CD8-positive, alpha-beta T cell (primary cell): ENCODE measurements at places on chromosomes 4 and X.

DNA sequence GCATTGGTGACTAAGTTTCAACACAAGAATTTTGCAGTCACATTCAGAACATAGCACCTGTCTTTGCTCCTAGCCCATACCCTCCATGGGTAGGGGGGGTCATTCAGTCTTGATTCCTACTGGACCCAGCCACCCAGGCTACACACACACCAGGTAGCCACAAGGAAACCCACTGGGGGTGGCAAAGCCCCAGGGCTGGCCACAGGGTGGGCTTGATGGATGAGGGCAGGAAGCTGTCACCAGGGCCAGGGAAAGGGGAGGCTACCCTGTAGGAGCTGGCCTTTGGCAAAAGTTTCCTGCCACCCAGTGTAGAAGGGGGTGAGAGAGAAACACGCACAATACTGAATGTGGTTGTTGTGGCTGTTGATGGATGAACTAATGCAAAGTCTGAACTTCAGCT lies 74.5 kb upstream of the NKX1-1 start:
- no peak for DNase-seq

DNA sequence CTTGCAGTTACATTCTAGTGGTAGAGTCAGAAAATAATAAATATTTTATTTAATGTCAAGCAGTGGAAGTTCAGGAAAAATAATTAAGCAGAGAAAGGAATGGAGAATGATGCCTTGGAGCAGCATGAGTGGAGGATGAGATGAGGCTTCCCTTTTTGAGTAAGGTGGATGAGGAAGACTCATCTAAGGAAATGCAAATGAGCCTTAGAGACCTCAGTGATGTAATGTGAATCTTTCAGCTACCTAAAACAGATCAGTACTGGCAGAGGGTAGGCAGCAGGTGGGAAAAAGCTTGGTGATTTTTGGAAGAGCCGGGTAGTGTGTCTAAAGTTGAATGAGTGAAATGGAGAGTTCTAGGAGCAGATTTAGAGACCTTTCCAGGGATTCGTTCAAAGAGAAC lies 118.2 kb downstream of the GRID2 start:
- DNase-seq, result no peak

GRCh38 chrX:78506248-78506647 lies 152.9 kb downstream of the RTL3 start:
- no peak for DNase-seq

GRCh38 chrX:50719614-50720013 lies 94.4 kb downstream of the SHROOM4 start:
- no peak for DNase-seq

DNA sequence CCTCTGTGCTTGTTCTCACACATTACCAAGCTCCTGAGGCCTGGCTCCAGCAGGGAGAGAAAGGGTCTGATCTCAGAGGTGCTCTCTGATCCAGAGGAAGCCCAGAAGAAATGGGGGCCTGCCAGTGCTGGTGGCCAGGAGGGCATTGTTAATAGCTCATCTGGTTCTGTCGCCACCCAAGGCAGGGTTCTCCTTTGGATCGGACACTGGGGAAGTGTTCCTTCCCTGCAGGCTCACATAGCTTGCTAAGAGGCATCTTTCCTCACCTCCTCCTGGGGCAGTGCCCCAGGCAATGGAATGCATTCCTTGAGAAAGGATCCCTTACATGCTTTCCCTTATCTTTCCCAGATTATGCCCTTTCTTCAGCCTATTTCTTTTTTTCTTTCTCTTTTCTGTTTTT lies 53.8 kb downstream of the RBM47 start:
- DNase-seq, result no peak

DNA sequence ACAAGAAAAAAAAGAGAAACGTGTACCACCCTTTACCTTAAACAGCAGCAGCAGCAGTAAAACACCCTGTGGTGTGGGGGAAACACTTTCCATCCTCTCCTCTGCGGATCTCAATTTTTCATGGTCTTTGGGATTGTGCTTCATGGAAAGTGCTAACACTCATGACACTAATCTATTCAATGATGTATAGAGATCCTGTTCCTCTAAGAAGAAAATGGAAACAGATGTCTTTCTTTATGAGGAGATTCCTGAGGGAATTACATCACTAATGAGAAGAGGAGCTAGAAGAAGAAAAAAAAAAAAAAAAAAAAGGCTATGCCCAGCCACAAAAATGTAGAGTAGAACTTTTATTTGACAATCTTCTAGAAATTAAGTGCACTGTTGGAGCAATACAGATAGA lies 62.9 kb upstream of the NDST3 start:
- no peak for DNase-seq

DNA sequence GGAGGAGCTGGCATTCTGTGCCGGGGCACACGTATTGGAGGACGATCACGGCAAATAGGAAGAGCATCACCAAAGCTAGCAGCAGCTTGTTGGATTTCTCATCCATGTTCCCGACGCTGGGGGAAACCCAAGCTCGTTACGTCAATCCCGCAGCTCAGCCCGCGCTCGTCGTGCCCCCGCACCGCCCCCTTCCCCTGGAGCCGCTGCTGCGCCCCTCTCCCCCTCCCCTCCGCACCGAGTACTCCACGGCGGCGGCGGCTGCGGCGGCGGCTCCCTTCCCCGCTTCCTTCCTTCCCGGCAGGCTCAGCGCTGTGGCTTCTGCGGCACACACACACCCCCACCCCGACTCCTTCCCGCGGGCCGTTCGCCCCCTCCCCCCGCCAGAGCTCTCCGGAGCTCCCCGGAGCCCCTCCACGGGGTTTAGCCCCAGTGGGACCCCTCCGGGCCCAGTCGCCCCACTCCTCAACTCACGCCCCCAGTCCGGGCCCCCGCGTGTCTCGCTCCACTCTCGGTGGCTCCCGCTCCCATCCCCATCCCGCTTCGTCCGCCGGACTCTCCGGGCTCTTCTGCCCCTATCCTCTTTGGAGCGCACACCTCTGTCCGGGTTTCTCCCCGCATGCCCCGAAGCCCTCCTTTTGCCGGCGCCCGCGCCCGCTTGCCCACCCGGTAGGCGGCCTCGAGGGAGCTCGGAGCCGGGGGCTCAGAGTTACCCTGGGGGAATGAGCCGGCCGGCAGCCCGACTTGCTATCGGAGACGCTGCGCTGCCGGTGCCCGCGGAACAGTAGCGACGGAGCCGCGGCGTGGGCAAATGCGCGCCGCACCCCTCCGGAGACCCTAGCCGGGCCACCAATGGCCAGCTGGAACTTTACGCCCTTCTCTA lies 978 bp downstream of the HS6ST2 start:
- DNase-seq, result no peak

DNA sequence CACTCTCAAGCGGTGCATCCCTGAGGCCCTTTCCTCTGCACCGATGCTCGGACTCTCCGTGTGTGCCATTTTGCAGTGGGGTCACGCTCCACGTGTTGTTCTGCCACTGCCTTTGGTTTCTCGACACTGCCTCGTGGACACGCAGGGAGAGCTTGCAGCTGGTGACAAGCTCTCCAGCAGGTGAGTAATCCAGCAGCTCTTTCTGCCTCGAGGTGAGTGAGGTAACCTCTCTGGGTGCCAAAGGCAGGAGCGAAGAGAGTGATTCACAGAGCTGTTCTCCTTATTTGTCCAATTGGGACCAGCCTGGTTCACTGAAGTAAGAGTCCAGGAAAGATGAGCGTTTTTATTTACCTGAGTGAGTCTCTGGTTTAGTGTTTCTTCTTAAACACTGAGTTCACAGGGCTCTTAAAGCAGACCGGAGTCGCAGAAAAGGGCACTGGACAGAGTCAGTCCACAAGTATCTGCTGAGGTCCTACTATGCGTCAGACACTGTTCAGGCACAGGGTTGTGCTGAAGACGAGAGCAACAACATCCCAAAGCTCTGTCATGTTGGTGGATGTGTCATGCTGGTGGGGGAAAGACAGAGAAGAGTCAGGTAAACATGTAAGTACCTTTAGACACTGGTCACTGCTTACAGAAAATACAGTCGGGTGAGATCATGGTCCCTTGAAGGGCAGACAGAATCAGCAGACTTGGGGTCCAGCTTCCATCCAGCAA lies 61.8 kb downstream of the FHDC1 start:
- DNase-seq, result no peak

- no peak for DNase-seq
Measured at GRCh38 chr4:149223659-149224058, 592.0 kb downstream of the IQCM start.

DNA sequence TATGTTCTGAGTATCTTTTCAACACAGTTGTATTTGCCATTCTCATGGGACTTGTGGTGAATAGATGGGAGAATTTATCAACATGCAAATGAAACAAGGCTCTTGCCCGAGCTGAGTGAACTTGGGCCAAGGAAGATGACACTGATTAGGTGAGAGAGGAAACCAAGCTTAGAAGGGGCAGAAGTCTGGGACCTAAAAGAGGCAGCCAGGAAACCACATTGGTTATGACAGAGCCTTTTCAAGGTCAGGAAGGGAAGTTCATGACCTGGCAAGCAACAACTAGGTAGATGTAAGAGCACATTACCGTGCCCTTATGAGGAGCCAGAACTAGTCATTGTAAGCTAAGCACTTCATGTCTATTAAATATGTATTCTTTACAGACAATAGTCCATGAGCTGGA lies 590.3 kb downstream of the PACRGL start:
- no peak for DNase-seq

GRCh38 chrX:124249345-124249744 lies 83.1 kb upstream of the TEX13D start:
- DNase-seq, result no peak

- DNase-seq, result no peak
Measured at GRCh38 chrX:151929126-151929525, 16.4 kb downstream of the MAGEA4 start.

- DNase-seq, result no peak
Measured at GRCh38 chr4:155430895-155431795, 54.4 kb upstream of the MAP9 start.

DNA sequence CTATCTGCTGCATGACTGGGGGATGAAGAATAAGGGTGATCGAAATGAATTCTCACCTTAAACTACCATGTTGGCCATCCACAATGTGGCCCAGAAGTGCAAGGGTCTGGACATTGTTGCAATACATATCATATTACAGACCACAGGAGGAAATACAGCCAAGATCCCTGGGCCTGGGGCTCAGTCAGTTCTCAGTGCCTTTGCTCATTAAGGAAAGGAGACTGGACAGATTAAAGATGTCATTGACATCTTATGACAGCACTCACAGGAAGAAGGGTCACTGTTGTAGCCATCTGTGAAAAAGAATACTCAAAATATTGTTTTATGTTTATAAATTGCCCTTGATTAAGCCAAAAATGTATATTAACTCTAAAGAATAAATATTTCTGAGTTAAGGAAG lies 1345.2 kb downstream of the FSTL5 start:
- DNase-seq, result no peak

DNA sequence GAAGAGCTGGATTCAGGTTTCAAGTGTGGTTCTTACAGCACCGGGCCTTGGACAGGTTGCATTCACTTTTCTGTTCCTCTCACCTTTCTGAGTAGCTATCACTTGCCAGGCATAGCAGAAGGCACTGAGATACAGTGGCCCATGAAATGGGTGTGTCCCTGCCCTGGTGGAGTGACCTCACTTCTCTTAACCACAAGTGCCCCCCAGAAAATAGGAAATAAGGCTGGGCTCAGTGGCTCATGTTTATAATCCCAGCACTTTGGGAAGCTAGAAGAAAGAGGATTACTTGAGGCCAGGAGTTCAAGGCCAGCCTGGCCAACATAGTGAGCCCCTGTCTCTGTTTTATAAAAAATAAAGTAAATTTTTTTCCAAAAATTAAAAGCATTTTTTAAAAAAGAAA lies 101.7 kb upstream of the KIT start:
- DNase-seq, result no peak

- no peak for DNase-seq
Measured at GRCh38 chr4:153676486-153676885, 7.6 kb upstream of the TLR2 start.

DNA sequence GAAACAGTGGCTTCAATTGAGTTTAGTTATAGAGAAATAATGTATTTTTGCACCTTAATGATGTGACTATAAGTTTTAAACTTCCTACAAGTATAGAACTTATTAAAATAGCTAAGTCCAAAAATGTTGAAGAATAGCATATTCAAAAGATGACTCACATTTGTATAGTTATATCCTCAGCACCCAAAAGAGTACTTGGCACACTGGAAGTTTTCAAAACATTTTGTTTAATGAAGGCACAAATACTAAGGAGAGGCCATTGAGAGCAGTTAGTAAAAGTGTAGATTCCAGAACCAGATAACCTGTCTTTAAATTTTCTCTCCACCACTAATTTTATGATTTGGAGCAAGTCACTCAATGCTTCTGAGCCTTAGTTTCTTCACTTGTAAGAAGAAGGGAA lies 226.9 kb upstream of the MID1 start:
- DNase-seq, result no peak

- DNase-seq, result no peak
Measured at GRCh38 chr4:184843984-184844554, 18.3 kb upstream of the ACSL1 start.

GRCh38 chrX:54093159-54093558 lies 48.9 kb upstream of the PHF8 start:
- no peak for DNase-seq

GRCh38 chr4:102298716-102299115 lies 46.6 kb downstream of the SLC39A8 start:
- no peak for DNase-seq

DNA sequence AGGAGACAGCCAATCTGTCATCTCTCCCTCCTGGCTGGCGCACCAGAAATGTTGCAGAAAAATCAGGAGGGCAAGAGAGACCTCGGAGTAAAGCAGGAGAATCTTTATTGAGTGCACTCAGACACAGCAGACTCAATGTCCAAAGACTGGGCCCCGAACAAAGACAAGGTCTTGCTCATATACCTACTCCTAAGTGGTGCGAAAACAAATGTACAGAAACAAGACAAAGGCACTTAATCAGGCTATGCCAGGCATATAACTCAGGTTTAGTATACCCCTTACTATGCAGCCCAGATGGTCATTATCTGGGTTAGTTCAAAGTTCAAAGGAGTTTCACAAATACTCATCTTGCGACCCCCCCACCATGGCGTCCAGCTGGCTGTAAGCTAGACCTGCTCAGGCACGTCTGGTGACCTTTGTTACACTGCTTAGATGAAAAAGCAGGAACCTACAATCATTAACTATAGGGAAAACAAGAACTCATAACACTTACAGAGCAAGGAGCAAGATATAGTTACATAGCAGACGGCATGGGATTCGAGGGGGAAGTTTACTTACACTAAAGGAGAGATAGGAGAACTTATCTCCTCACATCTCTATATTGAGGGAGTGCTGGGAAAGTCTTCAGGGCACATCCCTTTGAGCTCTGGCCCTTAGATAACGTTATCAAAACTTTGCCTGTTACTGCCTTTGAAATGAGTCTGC lies 27.5 kb downstream of the SULT1E1 start:
- DNase-seq, result no peak

DNA sequence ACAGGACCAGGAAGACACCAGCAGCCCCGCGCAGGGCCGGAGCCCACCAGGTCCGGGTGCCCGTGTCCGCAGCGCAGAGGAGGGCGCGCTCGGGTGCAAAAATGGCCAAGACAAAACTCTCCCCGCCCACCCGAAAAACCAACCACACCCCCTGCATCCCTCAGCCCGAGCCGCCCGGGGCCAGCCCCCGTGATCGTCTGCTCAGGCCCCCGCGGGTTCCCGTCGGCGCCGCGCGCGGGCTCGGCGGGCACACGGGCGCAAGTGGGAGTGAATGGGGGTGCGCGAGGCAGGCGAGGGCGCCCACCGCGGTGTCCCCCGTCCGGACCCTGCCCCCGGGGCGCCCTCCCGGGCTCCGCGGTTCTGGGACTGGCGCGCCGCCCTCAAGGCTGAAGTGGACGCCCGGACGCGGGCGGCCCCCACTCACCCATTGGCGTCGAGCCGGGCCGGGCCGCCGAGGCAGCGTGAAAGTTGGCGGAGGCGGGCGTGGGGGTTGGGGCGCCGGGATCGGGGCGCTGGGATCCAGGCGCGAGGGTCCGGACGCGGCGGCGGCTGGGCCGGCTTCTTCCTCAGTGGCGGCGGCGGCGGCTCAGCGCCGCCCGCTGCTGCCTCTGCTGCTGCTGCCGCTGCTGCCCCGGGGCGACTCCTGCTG lies 393 bp downstream of the SH3KBP1 start:
- peak; percentile 55 for DNase-seq
